ENCODE measurements at places on chromosomes 3 and 15.
A peak's percentile ranks its signal among the peaks of the same experiment; 100 is the strongest.

GRCh38 chr15:63896336-63897115, 62.8 kb upstream of the HERC1 start:
- peaks cover 72% of the 10 kb centered on the region for H3K4me1 ChIP-seq
- peak; percentile 92 for DNase-seq
- H3K4me3 ChIP-seq = no peak overlapping the region

- H3K4me3 ChIP-seq = no peak overlapping the region
- H3K27me3 ChIP-seq = no peaks in the 10 kb centered on the region
- no peaks in the 10 kb centered on the region for H3K36me3 ChIP-seq
- H3K27ac ChIP-seq = no peak overlapping the region
These were observed 24.4 kb downstream of the KLHL25 start for GRCh38 chr15:85770096-85771041.

- DNase-seq = no peak
- no peak overlapping the region for H3K27ac ChIP-seq
- no peaks in the 10 kb centered on the region for H3K4me1 ChIP-seq
- H3K36me3 ChIP-seq = no peaks in the 10 kb centered on the region
These were observed 119.7 kb downstream of the SST start for GRCh38 chr3:187550446-187550845.

DNA sequence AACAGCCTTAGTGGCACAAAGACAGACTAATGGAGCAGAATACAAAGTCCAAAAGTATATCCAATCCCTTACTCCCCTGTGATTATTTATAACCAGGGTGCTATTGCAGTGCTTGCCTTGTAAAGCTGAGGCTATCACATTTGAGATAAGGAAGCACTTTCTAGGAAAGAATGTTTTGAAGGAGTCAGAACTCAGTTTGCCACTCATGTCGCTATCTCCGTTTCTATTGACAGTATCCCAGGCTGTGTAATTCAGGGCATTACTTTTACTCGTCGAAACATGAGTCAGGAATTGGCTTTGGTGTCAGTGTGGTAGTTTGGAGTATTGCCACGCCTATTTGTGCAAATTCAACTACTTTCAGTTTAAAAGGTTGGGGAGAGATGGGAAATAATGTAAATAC, 78.4 kb downstream of the FBXL2 start:
- no peaks in the 10 kb centered on the region for H3K4me1 ChIP-seq
- no peak overlapping the region for H3K27ac ChIP-seq
- no peaks in the 10 kb centered on the region for H3K36me3 ChIP-seq
- no peak overlapping the region for H3K4me3 ChIP-seq

GRCh38 chr3:131537531-131537930, 34.8 kb upstream of the MRPL3 start:
- no peak for DNase-seq
- H3K27me3 ChIP-seq = no peaks in the 10 kb centered on the region
- H3K36me3 ChIP-seq = no peaks in the 10 kb centered on the region

Measured in common myeloid progenitor, CD34-positive (primary cell).